Vein endothelial cell (primary cell): ENCODE measurements at places on chromosomes 7 and 10. TPM values are rescaled to one million over a fixed set of nuclear protein-coding genes. Genes with fewer than 3 reads are reported as not detected.

ZNF248 gene
- total RNA-seq = 5.4 and 6.5 TPM in 2 replicates

OR13A1 gene
- not detected in 2 replicates for total RNA-seq

HMX3 gene
- total RNA-seq = not detected in 2 replicates

DNAH11 gene
- 1.3 and 5.3 TPM in 2 replicates for total RNA-seq

CCDC136 gene
- total RNA-seq = 0.98 and 2.3 TPM in 2 replicates

ZKSCAN1 gene
- total RNA-seq = 44.1 and 45.1 TPM in 2 replicates
